ENCODE measurements at places on chromosomes 4 and X. TPM values are rescaled to one million over a fixed set of nuclear protein-coding genes. Genes with fewer than 3 reads are reported as not detected.

Gene BEX4
- 12.9 TPM for total RNA-seq

Gene CT55
- total RNA-seq, result not detected

Gene NUDT10
- total RNA-seq, result 0.27 TPM

Gene PDE5A
- total RNA-seq, result 0.66 TPM

Gene ENOX2
- total RNA-seq, result 15.9 TPM

Gene SULT1E1
- not detected for total RNA-seq

Gene NPY2R
- not detected for total RNA-seq

Gene SCML1
- total RNA-seq, result 6.4 TPM

Gene PLP1
- total RNA-seq, result not detected

Gene PABPC4L
- total RNA-seq, result not detected

Gene KCNIP4
- total RNA-seq, result not detected

Gene CENPVL2
- total RNA-seq, result not detected

Gene MAB21L2
- not detected for total RNA-seq

Gene AFP
- not detected for total RNA-seq

Gene SPP1
- total RNA-seq, result not detected

Gene BTC
- not detected for total RNA-seq

Gene LYAR
- total RNA-seq, result 15.9 TPM

Gene SPANXN4
- not detected for total RNA-seq

Gene SH3BGRL
- 116 TPM for total RNA-seq

Gene HTN1
- total RNA-seq, result not detected
